CD4-positive, alpha-beta T cell treated with Interleukin-6 for 4 hours (primary cell): ENCODE measurements at places on chromosomes 5 and 9.
A peak's percentile ranks its signal among the peaks of the same experiment; 100 is the strongest.

DNA sequence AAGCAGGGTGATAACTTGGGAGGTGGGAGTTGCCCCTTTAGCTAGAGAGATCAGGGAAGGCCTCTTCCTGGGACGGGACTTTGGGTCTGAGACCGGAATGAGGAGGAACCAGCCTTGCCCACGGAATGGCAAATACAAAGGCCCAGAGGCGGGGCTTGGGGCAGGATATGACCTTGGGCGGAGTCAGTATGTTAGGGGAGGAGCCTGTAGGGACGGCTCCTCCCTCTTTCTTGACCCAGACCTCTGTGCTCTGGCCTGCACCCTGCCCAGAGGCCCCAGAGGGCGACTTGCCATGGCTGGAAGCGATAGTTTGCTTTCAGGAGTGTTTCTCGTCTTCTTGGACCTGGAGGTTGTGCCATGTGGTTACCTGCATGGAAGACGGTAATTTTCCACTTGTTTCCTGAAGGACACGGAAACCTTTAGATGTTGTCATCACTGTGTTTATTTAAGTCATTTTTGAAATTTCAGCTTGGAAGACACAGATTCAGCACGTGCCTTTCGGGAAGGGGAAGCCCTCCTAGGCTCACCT, 85.6 kb downstream of the DAB2IP start:
- no peak for DNase-seq

- DNase-seq = no peak
These were observed 67.1 kb downstream of the GRAMD2B start for GRCh38 chr5:126490167-126490940.

- no peak for DNase-seq
These were observed 25.8 kb downstream of the CAST start for GRCh38 chr5:96687812-96688453.

DNA sequence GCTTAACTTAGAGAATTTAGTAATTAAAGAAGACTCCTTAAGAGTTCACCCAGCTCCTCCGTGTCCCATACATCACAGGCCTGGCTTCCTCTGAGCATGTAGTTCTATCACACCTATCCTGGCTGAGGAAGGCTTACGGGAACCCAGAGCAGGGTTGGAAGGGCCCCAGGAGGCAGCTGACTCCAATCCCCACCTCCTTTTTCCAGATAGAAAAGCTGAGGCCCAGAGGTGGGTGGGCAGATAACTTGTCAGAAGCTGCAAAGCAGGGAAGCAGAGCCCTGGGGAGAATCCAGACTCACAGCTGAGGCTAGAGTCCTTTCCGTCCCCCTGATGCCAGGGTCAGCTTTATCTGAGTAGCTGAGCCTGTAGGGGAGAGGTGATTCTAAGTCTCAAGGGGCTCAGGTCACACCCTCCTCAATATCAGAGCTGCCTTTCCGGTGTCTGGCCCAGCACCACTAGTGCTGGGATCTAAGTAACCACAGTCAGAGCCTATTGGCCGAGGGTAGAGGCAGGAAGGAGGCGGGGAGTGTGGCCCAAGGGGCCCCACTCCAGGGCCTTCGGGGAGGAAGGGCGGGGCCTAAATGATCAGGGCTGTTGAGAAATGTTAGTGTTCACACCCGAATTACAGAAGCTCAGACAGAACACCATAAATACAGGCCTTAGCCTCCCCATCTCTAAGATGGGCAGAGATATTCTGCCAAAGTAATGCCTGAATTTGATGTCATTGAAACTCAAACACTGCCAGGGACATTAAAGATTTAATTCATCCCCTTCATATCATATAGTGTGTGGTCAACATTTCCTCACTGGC, 9.9 kb downstream of the CCDC69 start:
- peak; percentile 94 for DNase-seq

- no peak for DNase-seq
These were observed 65.0 kb upstream of the CTXN3 start for GRCh38 chr5:127583866-127584265.

- no peak for DNase-seq
These were observed 8.1 kb downstream of the CCDC180 start for GRCh38 chr9:97315550-97315949.

- DNase-seq = no peak
These were observed 352.6 kb upstream of the TRPC7 start for GRCh38 chr5:136717917-136718316.

DNA sequence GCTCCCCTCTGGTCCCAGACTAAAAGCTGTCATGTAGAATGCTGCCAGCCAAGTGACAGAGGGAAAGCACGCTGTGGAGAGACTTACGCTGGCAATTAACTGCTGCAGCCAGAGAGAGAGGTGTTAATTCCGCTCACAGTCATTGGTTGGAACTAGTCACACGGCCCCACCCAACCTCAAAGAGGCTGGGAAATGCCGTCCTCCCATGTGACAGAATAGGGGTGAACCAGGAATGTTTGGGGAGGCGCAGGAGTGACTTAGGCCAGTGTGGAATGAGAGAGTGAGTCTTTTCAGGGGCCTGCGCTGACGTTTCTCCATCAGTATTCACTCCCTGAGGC, 87.6 kb downstream of the AMBP start:
- no peak for DNase-seq

- DNase-seq = no peak
These were observed 13.1 kb upstream of the BNC2 start for GRCh38 chr9:16883586-16883985.

DNA sequence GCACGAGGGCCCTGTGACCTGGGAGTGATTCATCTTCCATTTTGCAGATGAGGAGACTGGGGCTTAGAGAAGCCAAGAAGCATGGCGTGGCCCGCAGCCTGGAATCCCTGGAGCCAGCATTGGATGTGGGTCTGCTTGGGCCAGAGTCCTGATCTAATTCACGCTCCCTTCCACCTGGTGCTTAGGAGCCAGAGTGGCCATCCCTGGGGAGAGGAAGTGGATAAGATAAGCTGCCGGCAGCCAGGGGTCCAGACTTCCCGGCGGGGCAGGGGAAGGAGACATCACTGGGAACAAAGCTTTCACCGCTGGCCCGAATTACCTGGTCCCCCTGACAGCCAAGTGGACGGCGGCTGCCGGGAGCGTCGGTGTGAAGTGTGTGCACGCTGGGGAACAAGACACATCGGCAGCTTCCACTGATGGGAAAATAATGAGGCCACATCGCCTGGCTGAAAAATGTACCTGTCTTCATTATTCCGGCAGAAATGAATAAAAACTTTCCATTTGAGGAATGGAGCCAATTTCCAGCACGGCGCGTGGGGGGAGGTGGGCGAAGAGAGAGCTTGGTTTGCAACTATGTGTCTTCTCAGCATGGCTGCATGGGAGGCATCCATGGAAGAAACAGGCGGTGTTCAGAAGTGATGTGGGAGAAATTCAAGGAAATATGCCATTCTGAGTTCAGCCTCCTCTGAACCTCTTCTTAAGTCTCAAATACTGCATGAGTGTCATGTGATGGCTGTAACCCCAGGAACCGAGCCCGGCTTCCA, 78.5 kb downstream of the OLFM1 start:
- no peak for DNase-seq

DNA sequence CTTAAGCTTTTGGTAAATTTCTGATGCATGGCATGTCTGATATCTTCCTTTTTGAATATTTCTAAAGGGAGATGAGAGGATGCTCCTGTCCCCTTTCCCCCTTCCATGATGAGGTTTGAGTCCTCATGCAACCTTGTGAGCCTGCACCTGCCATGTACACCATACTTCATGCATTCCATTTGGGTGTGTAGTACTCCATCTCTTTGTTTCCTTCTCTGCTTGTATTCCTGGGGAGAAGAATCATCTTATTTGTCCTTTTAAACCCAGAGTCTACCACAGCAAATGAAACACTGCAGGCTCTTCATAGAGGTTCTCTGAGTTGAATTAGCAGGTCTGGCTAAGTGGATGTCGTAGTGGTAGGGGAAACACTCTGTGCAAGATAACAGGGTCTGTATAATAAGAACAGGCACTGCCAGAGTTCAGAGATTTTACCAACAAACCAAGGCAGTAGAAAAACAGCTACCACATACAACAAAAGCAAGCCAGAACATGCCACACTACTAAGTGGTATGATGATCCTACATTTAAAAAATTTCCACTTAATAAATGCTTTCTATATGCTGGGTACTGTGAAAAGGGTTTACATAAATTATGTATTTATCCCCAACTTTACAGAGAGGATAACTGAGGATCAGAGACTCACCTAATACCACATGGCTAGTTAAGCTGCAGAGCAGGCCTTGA, 439.8 kb upstream of the GRIA1 start:
- no peak for DNase-seq

DNA sequence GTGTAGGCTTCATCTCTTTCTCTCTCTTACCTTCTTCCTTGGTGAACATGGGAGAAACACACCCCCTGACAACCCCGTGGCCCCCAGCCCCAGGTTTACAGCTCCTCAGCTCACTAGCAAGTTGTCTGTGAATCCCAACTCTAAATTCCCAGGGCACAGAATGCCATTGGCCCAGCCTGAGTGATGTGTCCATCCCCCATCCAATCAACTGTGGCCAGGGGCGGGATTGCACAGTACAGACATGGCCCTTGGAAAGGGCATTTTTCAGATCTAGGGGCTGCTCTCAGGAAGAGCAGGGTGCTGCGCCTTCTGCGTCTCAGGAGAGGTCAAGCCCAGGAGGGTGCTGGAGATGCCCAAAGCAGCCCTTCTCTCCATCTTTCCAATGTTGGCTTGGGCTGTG, 48.2 kb upstream of the ASS1 start:
- DNase-seq = no peak

DNA sequence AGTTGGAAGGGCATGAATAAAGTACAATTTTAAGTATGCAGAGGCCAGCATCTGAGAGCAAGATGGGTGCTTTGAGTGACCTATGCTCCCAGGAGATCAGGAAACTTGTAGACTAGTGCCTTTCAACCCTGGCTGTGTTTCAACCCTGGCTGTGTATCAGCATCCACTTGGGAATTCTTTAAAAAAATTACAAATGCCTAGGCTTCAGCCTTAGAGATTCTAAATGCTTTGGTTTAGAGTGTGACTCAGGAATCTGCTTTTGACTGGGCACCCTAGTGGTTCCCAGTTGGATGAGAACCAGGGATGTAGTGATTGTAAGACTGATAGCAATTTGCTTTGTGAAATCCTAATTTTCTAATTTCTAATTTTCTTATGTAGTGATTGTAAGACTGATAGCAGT, 65.6 kb downstream of the RALGPS1 start:
- DNase-seq = no peak

DNA sequence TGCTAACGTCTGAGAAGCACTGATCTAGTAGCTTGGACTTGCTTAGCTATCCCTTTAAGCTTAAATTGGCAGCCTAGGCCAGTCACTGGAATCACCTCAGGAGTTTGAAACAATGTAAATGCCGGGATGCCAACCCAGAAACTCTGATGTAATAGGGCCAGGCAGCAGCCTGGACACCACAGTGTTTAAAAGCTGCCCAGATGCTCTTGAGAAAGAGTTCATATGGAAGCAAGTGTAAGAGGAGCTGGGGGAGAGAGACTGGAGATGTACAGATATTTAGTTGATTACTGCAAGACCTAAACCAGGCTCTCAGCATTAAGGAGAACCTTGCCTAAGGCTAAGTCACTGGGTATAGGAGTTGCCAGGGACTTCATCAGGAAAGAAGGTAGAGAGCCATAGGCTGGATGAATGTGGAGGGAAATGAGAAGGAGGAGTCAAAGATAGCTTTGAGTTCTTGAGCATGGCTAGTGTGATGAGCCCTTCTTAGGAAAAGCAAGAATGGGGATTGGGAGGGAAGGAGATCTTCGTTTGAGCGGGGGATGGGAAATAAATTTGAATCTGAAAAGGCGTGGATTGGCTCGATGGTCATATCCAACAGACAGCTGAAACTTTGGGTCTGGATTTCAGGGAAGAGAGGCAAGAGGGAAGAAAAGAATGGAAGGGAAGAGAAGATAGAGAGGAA, 392.9 kb upstream of the WWC1 start:
- DNase-seq = no peak

GRCh38 chr5:173733425-173733824, 117.0 kb upstream of the BOD1 start:
- no peak for DNase-seq

DNA sequence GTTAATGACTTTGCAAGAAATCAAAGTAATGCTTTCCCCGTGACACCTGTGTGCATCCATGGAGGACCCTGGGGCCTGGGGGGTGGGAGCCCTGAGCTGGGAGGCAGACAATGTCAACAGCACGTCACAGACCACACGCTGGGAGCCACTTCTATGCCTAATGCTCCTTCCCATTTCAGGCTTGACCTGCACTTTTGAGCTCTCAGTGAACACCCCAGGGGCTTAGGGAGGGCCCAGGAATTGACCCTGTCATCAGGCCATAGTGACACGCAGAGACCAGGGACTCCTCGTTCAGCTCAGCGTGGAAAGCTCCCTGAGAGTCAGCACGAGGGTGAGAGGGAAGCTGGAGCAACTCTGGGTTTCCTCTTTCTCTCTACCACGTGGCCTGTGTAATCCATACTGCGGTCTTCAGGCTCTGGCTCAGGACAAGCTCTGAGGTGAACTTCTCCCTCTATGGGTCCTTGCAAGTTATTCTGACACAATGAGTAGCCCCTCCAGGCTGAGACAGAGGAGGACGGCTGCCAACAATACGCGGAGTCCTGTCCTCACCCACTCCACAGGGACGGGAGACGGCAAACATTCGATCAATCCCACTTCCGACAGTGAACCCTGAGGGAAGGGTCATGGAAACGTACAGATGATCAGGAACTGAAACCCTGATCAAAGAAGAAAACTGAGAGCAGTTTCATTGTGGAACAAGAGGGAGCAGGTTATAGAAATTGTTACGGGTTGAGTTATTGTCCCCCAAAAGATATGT, 130.8 kb upstream of the IRX4 start:
- DNase-seq = no peak

GRCh38 chr9:107375651-107376369, 92.7 kb downstream of the RAD23B start:
- DNase-seq = no peak

- no peak for DNase-seq
These were observed 190.9 kb downstream of the ICE1 start for GRCh38 chr5:5613261-5613990.

DNA sequence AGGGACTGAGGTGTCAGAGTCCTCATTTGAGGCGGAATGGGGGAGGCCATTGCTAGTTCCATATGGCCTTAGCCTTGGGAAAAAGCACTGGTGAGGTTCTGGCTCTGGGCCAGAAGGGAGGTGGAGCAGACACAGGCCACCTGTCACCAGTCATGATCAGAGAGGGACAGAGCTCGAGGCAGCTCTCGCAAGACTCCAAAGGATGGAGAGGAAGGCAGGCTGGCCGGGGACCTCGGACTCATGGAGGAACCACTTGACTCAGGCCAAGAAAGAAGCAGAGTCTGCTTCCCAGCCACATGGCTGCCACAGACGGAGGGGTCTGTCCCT, 29.2 kb upstream of the NSMF start:
- DNase-seq = no peak

DNA sequence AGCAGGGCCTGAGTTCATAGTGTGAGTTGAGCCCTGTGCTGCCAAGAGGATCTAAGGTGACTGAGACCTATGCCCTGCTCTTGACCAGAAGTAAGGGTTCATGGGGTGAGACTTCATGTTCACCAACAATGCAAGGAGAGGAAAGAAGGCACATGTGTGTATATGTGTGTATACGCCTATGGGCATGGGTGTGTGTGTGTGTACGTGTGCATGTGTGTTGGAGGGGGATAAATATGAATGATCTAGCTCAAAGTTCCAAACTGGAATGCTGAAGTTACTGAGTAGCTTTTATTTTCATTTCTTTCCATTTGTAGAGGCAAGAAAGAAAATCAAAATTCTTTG, 25.6 kb upstream of the HAND1 start:
- no peak for DNase-seq

- no peak for DNase-seq
These were observed 376.9 kb downstream of the DTWD2 start for GRCh38 chr5:118611332-118611945.
